M059J (cell line): ENCODE measurements at places on chromosomes 3 and 15. TPM values are rescaled to one million over a fixed set of nuclear protein-coding genes. Genes with fewer than 3 reads are reported as not detected.

- no peak for DNase-seq
Observed at GRCh38 chr15:47553947-47554346, 163.4 kb upstream of the SEMA6D start.

- no peak for DNase-seq
Observed at GRCh38 chr15:100537331-100537730, 8.6 kb upstream of the CERS3 start.

DNA sequence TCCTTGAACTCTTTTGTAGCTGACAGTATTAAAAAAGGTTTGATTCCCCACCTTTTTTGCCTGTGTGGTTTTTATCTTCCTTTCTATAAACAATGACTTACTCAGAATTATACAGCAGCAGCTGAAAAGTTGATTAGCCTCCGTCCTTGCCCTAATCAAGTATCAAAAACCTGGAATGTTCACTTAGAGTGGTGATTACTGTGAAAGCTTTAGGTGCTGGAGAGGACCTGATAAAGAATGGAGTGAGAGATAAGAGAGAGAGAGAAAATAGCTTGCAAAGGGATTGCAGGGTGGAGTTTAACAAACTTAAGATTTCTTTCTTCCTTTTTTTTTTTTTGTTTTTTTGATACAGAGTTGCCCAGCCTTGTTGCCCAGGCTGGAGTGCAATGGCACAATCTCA lies 6.7 kb downstream of the CGNL1 start:
- no peak for DNase-seq

- DNase-seq, result no peak
Observed at GRCh38 chr15:97706059-97706458, 254.4 kb upstream of the ARRDC4 start.

- DNase-seq, result no peak
Observed at GRCh38 chr3:26960382-26960781, 337.8 kb downstream of the LRRC3B start.

- no peak for DNase-seq
Observed at GRCh38 chr15:53963801-53964200, 14.4 kb upstream of the UNC13C start.

The STARD9 gene
- total RNA-seq, result 1.4 and 2.7 TPM in 2 replicates

The ERICH6 gene
- 0.07 TPM in 1 of 2 replicates, not detected in the other for total RNA-seq

The BFSP2 gene
- total RNA-seq, result not detected in 2 replicates
